Activated T-cell treated with anti-CD3 and anti-CD28 coated beads for 4 hours (primary cell): ENCODE measurements at places on chromosomes 6 and 20.

DNA sequence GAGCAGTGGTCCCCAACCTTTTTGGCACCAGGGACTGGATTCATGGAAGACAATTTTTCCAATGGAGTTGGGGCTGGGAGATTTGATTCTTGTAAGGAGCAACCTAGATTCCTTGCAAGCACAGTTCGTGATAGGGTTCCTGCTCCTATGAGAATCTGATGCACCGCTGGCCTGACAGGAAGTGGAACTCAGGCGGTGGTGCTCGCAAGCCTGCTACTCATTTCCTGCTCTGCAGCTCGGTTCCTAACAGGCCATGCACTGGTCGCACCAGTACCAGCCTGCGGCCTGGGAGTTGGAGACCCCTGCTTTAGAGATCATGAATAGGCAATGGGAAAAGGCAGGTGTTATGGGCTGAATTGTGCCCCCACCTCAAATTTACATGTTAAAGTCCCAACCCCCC, 131.2 kb downstream of the PFDN4 start:
- DNase-seq, result no peak

GRCh38 chr20:48799328-48800105, 28.3 kb downstream of the PREX1 start:
- DNase-seq, result no peak

DNA sequence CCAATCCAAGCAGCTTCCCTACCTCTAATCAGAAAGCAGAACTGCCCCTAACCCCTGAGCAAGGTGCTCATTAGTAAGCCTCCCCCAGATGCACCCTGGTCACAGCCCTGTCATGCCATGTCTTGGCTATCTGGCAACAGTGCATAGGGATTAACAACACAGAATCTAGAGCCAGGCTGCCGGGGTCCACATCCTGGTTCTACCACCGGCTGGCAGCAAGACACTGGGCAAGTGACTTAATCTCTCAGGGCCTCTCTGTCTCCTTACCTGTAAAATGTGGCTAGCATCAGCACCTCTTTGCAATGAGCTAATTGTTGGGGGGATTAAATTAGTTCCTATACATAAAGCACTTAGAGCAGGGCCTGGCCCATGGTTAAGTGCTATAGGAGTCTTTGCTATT, 68.1 kb downstream of the CPNE5 start:
- no peak for DNase-seq

DNA sequence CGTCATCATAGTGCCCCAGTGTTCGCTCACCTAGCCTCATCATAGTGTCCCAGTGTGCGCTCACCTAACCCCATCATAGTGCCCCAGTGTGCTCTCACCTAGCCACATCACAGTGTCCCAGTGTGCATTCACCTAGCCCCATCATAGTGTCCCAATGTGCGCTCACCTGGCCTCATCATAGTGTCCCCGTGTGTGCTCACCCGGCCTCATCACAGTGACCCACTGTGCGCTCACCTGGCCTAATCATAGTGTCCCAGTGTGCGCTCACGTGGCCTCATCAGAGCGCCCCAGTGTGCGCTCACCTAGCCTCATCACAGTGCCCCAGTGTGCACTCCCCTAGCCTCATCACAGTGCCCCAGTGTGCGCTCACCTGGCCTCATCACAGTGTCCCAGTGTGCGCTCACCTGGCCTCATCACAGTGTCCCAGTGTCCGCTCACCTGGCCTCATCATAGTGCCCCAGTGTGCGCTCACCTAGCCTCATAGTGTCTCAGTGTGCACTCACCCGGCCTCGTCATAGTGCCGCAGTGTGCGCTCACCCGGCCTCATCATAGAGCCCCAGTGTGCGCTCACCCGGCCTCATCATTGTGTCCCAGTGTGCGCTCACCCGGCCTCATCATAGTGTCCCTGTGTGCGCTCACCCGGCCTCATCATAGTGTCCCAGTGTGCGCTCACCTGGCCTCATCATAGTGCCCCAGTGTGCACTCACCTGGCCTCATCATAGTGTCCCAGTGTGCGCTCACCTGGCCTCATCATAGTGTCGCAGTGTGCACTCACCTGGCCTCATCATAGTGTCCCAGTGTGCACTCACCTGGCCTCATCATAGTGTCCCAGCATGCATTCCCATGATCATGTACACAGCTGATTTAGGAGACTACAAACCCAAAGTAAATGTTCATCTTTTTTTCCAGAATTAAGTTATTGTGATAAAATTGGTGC, 9.5 kb downstream of the TMEM242 start:
- DNase-seq, result no peak
